Cardiac fibroblast (primary cell): ENCODE measurements at places on chromosomes 1 and 21.

GRCh38 chr1:210600421-210601159, 271.9 kb downstream of the HHAT start:
- no peak for DNase-seq

DNA sequence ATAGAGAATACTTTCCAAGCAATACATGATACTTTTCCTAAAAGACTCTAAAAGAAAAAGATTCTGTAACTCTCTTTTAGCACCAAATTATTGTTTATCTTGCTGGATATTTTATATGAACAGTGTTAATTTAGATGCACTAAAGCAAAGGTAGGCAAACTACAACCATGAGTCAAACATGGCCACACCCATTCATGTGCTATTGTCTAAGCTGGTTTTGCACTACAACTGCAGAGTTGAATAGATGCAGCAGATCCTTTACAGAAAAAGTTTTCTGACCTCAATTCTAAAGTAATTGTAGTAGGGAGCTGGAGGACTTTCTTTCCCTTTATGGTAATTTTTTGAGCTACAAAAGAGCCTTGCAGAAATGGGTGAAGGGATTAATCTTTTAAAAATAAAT, 19.4 kb downstream of the BLZF1 start:
- no peak for DNase-seq

GRCh38 chr1:119544165-119544762, 37.3 kb downstream of the HSD3B1 start:
- no peak for DNase-seq

DNA sequence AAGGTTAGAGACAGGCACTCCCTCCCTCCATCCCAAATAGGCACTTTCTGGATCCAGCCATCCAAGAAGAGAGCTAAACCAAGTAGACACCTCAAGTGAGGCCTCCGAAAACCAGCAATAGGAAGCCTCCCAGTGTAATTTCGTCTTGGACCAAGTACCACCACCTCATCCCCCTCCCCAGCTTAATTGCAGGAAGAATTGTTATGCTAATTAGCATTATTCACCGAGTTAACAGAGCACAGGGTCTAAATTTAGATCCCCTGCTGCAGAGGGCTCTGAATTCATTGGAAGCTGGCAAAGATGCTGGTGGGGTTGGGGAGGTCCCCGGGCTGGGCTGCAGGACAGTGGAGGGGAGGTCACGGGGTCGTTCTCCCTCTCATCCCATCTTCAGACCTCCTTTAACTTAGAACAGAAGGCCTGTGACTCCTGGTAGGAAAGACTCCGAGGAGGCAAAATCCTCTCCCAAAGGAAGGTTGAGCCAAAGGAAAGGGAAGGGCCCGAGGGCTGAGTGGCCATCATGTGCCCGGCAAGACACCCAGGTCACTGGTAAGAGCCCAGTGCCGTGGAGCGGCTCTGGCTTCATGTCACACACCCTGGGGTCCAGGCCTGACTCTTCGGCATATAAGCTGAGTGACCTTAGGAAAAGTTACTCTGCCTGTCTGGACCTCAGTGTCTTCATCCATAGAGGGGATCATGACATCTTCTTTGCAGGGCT, 209.2 kb upstream of the GRIK3 start:
- no peak for DNase-seq

- no peak for DNase-seq
Observed at GRCh38 chr1:226734611-226735153, 4.4 kb downstream of the ITPKB start.

- DNase-seq, result no peak
Observed at GRCh38 chr1:3330771-3331245, 123.7 kb upstream of the ARHGEF16 start.

DNA sequence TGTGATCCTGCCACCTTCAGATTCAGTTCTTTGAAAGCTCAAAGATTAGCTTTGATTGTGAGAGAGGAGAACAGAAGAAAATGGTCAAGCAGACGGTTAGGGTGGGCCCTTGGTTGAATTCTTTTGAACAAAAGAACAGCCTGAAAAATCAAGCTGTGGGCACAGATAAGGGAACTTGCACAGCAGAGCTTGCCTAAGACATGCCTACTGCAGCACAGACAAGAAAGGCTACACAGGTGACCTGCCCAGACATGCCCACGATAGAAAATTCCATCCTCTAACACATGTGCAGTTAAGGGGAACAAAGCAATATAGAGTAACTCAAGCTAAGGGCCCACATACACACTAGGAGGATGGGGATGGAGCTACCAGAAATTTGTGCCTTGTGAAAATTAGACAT, 512.5 kb upstream of the LRRC7 start:
- peak; percentile 2 for DNase-seq

DNA sequence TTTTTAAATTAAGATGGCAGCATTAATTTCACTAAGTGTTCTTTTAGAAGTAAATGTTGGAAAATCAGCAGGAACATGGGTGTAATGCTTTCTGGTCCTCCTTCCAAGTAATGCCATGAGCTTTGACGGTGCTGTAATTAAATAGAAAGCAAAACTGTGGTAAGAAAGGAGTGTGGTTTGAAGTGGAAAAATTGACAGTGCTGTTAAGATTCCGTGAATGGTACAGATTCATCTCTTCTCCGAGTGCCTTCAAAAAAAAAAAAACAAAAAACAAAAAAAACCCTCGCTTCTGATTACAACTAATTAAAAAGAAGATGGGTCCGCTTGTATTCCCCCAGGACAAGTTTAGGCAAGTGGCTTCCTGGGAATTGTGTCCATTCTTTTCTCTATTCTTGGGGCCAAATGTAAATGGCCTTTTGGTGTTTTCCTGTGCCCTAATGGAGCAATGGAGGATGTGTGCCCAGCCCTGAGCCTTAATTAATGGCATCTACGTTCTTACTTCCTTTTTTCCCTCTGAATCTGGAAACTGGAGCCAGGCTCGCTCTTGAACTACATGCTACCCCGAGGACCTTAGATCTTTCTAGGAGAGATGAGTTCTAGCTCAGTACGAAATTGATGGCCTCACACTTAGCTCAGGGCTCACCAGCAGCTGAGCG, 5.1 kb downstream of the LMO4 start:
- peak; percentile 20 for DNase-seq

DNA sequence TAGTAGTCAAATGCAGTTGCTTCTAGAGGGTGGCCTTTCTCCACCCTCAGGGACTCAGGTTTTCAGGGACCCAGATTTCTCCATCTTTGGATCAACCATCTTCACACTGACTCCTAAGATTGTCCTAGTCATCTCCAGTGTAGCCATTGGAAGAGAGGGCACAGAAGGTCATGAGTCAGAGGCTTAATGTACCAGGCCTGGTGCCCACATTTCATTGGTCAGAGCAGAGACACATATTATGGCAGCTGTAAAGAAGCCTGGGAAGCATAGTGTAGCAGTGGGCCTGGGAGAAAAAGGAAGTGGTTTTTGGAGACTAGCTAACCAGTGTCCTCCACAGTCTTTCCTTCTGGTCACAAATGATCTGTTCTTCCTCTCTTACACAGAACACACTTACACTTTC, 122.5 kb downstream of the GIPC2 start:
- DNase-seq, result no peak
